ENCODE measurements at places on chromosomes 7 and 10.

- no peak for DNase-seq
Observed at GRCh38 chr7:148304456-148304855, 286.1 kb upstream of the C7orf33 start.

GRCh38 chr10:17276756-17277424, 48.8 kb downstream of the VIM start:
- DNase-seq, result no peak

GRCh38 chr7:117250801-117251200, 72.1 kb downstream of the WNT2 start:
- no peak for DNase-seq

- peak; percentile 22 for DNase-seq
Observed at GRCh38 chr7:71308096-71308495, 176.2 kb downstream of the GALNT17 start.

DNA sequence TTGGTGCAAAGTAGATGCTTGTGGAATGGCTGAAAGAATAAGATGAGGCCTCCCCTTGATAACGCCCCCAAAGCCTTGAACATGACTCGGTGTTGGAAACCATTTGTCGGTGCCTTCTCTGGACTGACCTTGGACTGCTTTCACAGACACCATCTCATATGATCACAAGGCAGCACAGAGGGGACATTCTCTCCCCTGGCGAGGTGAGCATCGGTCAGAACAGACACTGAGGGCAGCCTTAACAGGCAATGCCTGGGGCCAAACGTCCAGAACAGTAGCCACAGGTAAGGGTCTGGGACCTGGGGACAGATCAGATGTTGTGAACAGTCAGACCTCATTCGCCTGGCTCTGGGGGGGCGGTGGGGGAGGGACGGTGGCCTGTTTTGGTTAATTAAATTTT, 2.8 kb upstream of the TRRAP start:
- no peak for DNase-seq

DNA sequence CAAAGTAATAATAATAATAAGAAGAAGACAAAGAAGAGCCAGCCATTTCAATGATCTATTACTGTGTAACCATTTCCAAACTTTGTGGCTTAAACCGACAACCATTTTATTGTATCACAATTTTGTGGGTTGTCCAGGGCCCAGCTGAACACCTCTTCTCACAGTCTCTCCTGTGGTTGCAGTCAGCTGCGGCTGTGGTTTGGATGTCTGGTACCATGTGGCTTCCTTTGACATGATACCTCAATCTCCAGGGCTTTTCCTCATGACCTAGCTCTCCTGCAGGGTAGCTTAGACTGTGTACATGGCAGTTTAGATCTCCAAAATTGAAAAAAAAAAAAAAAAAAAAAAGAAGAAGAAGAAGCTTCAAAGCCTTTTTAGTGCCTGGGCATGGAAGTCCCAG, 72.6 kb upstream of the NFKB2 start:
- DNase-seq, result no peak

DNA sequence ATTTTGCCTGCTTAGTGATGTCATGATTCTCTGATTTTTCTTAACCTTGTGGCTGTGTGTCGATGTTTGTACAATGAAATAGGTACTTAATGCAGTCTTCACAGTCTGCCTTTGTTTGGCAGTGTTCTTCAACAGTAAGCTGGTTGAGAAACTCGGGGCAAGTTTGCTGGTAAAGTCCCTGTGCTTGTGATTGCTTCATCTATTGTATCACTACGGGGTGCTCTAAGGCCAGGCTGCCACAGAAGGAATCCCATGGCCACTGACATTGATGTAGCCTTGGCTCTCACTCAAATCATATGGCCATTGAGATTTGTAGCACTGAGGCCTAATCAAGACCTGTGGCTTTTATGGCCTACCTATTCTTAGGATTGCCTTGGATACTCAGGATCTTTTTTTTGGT, 33.5 kb upstream of the PRSS37 start:
- DNase-seq, result no peak

DNA sequence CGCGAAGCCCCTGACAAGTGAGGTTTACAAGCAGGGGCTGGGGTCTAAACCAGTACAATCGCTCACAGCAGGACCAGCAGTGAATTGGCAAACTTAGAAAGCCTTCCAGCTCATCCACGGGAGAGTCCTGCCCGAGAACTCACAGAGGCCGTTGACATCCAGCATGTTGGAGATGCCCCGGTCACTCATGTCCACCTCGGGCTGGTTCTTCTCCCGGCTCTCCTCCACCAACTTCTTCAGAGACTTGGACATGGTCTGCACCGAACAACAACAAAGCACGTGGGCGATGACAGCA, 447 bp downstream of the RSU1 start:
- no peak for DNase-seq

- no peak for DNase-seq
Observed at GRCh38 chr7:16027396-16027795, 340.9 kb upstream of the MEOX2 start.

GRCh38 chr10:74437822-74438221, 286.8 kb downstream of the ADK start:
- no peak for DNase-seq

DNA sequence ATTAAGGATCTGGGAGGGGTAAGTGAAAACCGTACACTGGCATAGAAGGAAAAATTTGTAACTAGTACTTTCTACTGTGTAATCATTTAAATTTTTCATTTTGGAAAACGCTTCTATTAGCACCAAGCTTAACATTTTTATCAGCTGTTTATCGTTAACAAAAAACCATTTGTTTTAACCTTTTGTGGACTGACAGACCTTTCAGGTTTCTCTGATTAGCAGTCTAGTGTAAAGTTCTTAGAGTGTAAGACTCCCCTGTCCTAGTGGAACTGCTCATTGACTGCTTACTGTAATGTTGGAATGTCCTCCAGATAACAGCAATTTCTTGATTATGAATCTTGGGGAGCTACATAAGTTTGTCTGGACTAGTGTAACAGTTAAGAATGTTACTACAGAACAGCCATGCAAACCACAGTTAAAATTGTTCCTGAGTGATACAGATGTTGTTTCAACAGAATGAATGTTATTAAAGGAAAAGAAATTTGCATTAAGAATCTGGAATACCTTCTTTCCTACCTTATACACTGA, 2.0 kb downstream of the DBF4 start:
- no peak for DNase-seq

DNA sequence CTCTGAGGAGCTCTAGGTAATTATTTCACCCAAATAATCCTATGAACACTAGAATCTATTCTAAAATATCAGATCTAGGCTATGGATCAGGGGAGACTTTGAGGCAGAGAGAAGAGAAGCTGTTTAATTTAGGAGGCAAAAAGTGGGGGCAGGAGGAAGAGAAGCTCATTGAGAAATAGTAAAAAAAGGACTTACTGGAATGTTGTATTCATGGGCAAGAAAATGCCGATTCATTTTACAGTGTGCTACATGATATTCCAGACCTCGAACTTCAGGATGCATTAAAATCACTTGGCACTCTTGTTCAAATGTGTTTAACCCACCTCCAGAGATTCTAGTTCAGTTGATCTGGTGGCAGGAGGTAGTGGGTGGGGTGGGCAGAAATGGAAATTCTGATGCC, 109.5 kb upstream of the ITGB1 start:
- no peak for DNase-seq

DNA sequence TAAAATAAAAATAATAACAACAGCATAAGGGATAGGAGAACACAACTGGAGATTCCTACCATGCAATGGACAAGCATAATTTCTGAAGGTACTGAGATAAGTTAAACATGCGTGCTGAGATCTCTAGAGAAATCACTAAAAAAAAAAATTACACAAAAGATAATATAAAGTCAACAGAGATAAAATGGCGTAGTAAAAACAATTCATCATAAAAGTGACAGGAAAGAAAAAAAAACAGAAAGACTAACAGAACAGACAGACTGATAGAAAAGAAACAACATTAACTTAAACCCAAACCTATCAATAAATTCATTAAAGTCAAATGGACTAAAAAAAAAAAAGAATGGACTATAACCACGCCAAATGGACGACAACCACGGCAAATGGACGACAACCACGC, 56.4 kb downstream of the NCAPG2 start:
- DNase-seq, result no peak

- DNase-seq, result no peak
Observed at GRCh38 chr7:149284343-149284742, 22.3 kb downstream of the ZNF783 start.

DNA sequence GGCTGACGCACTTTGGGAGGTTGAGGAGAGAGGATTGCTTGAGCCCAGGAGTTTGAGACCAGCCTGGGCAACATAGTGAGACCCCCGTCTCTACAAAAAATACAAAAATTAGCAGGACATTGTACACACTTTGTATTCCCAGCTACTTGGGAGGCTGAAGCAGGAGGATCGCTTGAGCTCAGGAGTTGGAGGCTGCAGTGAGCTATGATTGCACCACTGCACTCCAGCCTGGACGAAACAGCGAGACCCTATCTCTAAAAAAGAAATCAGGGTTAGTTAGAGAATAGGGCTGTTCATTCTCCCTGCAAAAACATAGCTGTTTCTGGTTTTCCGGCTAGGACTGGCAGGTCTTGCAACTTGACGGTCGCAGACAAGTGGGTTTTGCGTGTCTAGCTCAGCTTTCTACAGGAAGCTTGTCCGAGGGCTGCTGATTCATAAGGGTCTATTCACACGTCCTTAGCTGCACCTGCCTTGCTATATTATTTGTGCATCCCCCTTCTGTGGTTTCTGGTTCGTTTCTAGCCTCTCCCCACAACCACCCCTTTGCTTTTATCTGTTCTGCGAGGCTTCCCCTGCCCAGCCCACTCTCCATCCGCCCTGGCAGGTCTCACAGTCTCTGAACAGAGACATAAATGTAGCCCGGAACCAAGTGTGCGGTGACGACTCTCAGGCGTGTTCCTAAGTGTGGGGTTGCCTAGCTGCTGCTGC, 10.7 kb downstream of the AMZ1 start:
- DNase-seq, result no peak

DNA sequence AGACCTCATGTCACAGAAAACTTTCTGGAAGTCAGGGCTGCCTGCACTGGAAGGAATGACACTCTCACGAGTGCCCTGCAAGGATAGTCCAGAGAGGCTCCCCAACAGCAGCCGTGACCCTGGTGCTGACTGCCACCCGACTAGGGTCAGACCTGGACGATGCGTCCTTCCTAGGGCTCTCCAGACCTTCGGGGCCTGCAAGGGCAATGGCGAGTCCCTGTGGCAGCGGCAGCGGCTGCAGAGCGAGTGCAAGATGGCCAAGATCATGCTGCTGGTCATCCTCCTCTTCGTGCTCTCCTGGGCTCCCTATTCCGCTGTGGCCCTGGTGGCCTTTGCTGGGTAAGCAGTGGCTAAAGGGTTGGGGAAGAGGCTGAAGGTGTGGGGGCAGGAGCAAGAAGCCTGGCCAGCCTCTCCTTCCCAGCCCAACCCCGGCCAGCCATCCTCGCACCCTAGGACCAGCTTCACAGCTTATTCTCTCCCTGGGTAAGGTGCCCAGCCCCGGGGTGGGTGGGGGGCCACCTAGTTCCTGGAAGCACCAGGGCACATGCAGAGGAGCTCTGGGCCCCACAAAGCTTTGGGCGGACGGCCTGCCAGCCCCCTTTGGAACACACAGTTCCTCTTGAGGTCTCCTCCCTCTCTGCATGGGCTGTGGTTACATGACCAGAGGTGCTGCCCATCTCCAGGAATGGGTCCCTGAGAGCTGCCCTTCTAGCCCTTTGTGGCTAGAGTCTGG, 5.5 kb downstream of the OPN4 start:
- DNase-seq, result peak; percentile 15

- peak; percentile 70 for DNase-seq
Observed at GRCh38 chr10:43905512-43906236, 257.0 kb upstream of the ZNF32 start.

- DNase-seq, result no peak
Observed at GRCh38 chr10:93392121-93392520, 90.0 kb downstream of the MYOF start.

GRCh38 chr7:35699796-35700305, 4.9 kb upstream of the HERPUD2 start:
- no peak for DNase-seq

- no peak for DNase-seq
Observed at GRCh38 chr10:36675458-36675880, 449.9 kb upstream of the ANKRD30A start.

- no peak for DNase-seq
Observed at GRCh38 chr7:10120936-10121335, 852.7 kb upstream of the PHF14 start.

DNA sequence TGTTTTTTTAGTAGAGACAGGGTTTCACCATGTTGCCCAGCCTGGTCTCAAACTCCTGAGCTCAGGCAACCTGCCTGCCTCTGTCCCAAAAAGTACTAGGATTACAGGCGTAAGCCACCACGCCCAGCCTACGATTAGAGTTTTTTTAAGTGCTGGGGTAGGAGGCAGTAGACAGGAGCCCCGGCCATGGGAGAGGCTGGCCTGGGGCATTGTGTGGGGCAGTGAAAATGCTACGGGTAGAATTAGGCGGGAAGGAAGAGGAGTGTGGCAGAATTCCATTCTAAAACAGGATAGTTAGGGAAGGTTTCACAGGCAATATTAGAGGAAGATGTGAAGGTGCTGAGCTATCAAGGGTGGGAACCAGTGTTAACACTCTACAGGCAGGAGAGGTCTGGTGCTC, 31.3 kb upstream of the FXYD4 start:
- no peak for DNase-seq

DNA sequence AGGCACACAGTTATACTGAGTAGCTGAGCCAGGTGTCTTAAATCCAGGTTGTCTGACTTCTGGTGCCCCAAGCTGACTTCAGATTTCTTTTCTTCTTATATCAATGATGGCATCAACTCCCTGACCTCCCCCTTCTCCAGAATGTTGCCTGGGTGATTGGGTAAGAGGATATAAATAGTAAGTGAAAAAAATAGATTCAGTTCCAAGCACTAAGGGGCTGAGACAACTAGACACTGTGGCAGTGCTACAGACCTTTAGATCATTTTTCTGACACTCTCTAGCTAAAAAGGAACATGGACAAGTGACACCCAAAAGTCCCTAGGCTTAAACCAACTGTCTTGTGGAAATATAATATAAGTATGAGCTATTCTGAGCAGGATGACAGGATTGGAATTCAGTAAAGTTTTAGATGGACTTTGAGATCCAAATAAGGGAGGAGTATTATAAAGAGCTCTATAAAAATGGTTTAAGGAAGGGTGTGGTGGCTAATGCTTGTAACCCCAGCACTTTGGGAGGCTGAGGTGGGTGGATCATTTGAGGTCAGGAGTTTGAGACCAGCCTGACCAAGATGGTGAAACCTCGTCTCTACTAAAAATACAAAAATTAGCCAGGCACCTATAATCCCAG, 589.1 kb upstream of the GALNT17 start:
- DNase-seq, result no peak

- DNase-seq, result no peak
Observed at GRCh38 chr7:12481722-12482121, 78.1 kb upstream of the VWDE start.

- no peak for DNase-seq
Observed at GRCh38 chr10:132912713-132913558, 29.4 kb downstream of the CFAP46 start.

DNA sequence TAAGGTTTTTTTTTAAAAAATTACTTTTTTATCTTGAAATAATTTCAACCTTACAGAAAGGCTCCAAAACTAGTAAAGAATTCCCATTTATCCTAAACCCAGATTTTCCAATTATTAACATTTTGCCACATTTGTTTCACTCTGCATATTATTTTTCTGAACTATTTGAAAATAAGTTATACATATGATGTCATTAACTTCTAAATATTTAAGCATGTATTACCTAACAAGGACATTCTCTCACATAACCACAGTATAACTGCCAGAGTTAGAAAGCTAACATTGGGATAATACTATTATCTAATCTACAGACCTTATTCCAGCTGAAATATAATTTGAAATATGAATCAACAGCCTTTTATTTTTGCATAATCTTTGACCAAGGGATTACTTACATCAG, 65.8 kb downstream of the SLC18A2 start:
- no peak for DNase-seq
